Glomerular endothelial cell (primary cell): ENCODE measurements at places on chromosomes 12 and 14.

GRCh38 chr12:114347861-114348260, 58.1 kb downstream of the TBX5 start:
- DNase-seq = no peak

- DNase-seq = no peak
These were observed 596 bp upstream of the ZBTB39 start for GRCh38 chr12:57006809-57007475.

GRCh38 chr12:103877288-103877687, 36.3 kb upstream of the NT5DC3 start:
- no peak for DNase-seq

- DNase-seq = peak; percentile 5
These were observed 136.2 kb downstream of the SLCO1B3 start for GRCh38 chr12:20946732-20947131.
